ENCODE measurements at places on chromosomes 2 and 18. TPM values are rescaled to one million over a fixed set of nuclear protein-coding genes. Genes with fewer than 3 reads are reported as not detected.

The LCT gene
- polyA plus RNA-seq: not detected

The IL1B gene
- not detected for polyA plus RNA-seq

DNA sequence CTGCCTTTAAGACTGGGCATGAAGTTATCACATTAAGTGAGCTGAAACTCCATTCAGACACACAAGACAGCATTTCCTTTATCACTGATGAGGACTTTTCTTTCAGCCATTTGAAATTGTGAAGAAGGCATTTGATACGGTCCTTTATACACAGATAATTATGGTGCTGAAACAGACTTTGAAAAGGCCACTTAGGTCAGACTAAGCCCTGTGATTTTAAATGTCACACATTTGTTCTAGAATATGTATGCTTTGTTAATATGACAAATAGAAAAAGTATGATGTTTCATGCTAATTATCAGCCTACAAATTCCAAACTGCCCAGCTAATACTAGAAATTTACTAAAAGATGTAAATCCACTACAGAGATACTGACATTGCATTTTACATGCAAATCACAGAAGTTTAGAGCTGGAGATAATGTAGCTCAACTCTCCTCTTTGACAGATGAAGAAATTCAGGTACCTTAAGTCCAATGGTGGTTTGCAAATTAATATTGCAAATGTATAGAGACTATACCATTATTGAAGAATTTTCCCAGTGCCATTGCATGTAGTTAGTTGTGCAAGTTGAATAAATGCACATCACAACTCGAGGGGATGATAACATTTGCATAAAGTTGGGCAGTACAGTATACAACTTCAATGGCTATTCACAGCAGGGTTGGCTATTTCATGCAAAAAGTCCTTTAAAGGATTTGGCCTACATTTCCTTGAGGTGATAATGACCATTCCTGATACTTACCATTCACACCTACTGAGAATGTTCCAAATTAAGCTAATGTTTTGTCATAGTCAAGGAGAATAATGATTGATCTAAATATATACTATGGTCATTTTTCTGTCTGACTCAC lies 175.2 kb downstream of the UPP2 start:
- no peak for DNase-seq

The LDAH gene
- 9.2 TPM for polyA plus RNA-seq

GRCh38 chr2:124702777-124703176 lies 677.7 kb downstream of the CNTNAP5 start:
- DNase-seq: no peak

The CRYGD gene
- polyA plus RNA-seq: not detected

The OTOF gene
- polyA plus RNA-seq: not detected

GRCh38 chr2:207533461-207534008 lies 3.8 kb downstream of the CREB1 start:
- no peak for DNase-seq

DNA sequence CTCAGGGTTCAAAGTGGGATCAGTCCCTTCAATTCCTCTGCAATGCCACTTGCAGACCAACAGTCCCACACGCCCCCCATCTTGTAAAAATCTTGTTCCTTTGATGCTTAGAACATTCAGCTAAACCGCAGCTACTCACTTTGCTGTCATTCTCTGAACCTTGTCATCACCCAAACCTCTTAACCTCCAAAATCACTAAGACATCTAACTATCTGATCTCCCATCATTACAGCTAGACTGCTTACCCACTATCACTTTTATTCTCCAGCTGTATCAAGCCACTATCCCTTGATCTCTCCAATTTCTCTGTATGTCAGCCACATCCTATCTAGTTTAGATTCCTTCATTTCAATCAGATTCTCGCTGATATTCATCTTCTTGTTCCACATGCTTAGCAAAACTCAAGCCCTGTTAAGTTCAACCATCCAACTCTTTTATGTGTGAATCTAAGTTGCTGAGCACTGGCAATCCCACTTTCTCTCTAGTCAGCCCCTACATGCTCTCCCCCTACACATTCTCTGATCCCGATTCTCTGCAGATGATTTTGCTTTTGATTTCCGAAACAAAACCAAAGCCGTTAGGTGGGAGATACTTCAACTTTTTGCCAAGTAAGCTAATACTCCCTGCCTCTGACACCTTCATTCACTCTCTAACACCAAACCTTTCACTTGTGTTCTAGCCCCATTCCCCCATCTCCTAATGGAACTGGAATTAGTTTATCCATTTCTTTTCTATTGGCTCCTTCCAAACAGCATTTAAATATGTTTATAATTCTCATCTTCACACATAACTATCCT lies 4.6 kb downstream of the GTF3C2 start:
- DNase-seq: no peak

GRCh38 chr2:137187216-137187615 lies 421.9 kb downstream of the THSD7B start:
- no peak for DNase-seq

GRCh38 chr2:239233576-239233975 lies 167.2 kb downstream of the HDAC4 start:
- no peak for DNase-seq

- no peak for DNase-seq
These were observed 23.2 kb upstream of the CABYR start for GRCh38 chr18:24115628-24116027.

DNA sequence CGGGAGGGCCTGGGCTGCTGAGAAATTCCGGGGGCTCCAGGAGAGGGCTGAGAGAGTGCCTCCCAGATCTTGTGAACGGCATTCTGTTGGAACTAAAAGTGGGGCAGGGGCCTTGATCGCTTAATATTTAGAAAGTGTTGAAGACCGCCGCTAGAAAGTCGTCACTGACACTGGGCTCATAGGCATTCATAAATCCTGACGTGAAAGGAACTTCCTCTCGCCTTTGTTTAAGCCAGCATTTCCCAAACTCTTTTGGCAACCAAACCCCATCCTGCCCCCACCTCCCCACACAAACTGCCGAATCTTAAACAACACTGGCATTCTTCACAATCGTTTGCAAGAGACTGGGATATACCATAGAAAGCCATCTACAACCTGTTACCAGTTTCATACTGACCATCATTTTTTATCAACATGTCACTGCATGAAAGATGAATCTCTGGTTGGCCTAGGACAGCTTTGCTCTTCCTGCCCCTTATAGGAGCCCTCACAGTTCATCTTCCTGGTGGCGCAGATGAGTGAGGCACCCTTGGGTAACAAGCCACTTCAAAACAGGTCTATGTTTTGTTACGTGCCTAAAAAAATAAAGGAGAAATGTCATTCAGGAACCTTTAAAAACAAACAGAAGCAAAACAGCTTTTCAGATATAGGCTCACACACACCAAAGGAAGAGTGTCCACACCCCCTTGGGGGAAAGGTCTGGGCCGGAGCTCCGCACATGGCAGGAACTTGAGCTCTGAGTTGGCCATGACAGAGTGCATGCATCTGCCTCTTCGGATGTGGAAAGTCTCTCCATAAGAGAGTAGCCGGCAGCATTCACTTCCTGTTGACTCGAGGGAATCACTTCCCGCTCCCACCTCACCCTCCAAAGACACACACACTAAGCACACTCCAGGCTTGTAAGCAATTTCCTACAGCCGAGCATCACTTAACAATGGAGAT lies 13.0 kb downstream of the MTERF4 start:
- DNase-seq: no peak

- no peak for DNase-seq
These were observed 117.3 kb upstream of the STON1 start for GRCh38 chr2:48412443-48413250.

The MYO1B gene
- polyA plus RNA-seq: 14.4 TPM

The FAM237A gene
- polyA plus RNA-seq: not detected

The MARCO gene
- not detected for polyA plus RNA-seq

- DNase-seq: no peak
These were observed 85.8 kb downstream of the BABAM2 start for GRCh38 chr2:27976308-27976707.

The AKAIN1 gene
- polyA plus RNA-seq: not detected

The DNAJC5G gene
- polyA plus RNA-seq: not detected

DNA sequence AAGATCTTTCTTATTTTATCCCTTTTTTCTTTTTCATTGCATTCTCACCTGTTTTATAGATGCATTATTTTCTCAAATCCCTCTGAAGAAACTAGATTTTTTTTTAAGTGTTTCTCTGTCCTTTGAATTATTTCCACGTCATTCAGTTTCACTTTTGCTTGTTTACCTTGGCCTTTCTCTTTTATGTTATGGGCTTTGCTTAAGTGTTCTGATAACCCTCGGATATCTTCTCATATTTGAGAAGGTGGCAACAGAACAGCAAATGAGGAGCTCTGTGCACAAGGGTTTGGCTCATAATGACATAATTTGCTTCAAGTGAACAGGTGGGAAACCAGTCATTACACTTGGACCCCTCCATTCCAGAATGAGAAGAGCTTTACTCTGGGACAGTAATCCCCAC lies 111.9 kb downstream of the C1D start:
- DNase-seq: no peak

DNA sequence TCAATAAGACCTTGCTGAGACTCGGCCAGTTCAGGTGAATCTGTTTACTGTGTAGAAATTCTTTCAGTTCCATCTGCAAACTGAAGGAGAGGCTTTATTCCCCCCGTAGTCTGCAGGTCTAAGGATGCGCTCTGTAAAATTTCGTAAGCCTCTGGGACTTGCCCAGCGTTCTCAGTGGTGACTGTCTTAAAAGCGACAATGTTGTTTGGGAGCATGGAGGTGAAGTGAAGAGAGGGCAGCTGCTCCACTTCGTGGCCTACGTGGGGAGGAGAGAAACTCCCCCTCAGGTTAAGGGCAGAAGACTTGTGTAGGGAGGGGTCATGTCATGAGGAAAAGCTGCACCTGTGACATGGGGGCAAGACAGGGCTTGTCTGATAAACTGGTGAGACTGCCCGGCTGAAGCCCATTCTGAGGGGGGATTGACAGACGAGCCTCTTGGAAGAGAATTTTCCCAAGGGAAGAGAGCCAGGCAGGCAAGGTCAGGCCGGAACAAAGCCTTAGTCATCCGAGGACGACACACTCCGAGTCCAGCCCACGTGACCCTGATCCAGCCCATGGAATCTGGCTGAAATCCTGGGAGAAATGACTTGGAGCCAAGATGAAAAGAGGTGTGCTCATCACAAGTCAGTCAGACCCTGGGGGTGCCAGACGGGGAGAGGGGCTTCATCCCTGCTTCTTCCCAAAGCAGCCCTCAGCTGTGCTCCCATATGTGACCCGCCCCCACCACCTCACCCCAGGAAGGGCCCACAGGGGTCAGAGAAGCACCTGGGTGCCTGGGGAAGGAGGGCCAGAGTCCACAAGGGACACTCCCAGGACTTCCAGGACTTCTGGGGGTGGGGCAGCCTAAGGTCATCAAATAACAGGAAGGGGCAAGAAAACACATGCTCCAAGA lies 88.5 kb upstream of the SH3BP4 start:
- DNase-seq: no peak

The CHRNG gene
- polyA plus RNA-seq: not detected

DNA sequence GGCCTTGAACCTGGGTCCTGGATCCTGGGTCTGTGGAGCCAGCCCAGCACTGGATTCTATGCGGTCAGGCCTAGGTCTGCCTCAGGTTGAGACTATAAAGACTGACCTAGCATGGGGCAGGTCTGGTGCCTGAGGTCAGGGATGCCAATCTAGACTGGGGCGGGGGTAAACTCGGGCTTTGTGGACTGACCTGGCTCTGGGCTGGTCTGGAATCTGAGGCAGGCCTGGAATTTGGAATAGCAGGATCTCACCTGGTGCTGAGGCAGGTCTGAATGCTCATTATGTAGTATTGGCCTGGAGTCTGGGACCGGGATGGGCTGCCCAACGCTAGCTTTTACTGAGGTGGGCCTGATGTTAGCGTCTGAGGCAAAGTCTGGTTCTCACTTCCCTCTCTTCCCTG lies 256.0 kb downstream of the KIAA1328 start:
- DNase-seq: no peak

The FSIP2 gene
- polyA plus RNA-seq: not detected

GRCh38 chr2:20212871-20213503 lies 11.9 kb downstream of the SDC1 start:
- DNase-seq: no peak

GRCh38 chr2:174836377-174836994 lies 72.2 kb upstream of the CHRNA1 start:
- DNase-seq: no peak

DNA sequence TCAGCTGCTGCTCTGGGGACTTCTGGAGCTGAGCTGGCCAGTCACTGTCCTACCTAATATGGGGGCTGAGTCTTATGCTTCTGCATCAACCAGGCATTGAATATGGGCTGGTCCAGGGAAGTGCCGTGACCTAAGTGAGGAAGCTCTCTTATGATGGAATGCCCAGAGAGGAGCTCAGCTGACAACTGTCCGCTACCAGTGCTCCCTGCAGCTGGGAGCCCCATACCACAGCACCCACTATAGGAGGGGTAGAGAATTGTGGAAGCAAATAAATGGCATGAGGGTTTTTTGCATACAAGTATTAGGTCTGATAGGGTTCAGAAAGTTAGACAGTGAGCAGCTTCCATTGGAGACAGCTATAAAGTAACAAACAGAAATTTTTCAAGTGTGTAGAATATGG lies 4.5 kb downstream of the TIMM21 start:
- DNase-seq: no peak

DNA sequence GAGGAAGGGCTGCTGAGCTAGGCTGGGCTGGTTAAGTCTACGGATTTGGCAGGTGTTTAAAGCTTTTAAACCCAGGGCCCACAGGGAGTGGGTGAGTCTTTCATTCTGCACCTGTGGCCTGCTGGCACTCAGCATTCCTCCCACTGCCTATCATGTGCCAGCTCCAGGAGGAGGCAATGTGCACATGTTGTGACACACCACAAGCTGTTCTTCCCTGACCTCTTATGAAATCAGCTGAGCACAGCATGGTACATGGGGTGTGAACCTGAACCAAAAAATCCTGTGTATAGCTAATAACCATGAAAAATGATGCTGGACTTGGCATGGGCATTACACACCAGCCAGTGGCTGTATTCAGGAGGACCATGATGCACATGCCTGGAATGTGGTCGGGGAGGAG lies 297.9 kb upstream of the MMADHC start:
- DNase-seq: no peak

- no peak for DNase-seq
These were observed 42.5 kb upstream of the NFATC1 start for GRCh38 chr18:79353267-79353666.

DNA sequence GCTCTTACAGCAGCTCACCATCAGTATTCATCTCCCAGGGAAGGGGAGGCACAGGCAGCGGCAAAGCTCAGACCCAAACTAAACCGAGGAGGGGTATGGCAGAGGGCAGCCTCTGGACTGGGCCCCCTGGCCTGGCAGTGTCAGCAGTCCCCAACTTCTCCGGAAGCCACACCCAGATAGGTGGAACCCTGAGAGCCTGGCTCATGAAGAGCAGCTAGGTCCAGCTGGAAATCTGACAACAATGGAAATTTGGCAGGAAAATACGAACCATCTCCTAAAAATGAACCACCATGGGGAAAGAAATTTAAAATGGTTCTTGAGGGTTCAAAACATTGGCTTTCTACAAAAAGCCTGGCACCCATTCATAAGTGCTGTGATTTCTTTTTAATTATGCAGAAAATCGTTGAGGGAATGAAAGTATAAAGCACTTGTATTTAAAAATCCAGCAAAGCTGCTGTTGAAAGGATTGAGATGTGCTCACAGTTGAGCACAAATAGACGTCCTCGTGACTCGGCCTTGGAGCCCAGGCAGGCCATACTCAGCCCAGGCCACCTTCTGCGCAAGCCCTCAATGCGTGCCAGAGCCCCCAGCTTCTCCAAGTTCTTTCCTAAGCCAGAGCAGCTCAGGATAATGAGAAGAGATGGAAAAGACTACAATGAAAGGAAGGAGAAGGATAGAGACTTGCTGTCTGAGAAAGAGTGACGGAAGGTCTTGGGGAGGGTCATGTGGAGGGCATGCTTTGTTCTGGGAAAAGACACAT lies 93.0 kb downstream of the COL6A3 start:
- DNase-seq: no peak

GRCh38 chr2:3466482-3466863 lies 52.9 kb downstream of the ADI1 start:
- DNase-seq: no peak

- no peak for DNase-seq
These were observed 61.5 kb upstream of the DOCK10 start for GRCh38 chr2:225103737-225104141.

Data from naive B cell (primary cell).